Islet precursor cell (in vitro differentiated cells): ENCODE measurements at places on chromosomes 2 and 18.
A peak's percentile ranks its signal among the peaks of the same experiment; 100 is the strongest.

DNA sequence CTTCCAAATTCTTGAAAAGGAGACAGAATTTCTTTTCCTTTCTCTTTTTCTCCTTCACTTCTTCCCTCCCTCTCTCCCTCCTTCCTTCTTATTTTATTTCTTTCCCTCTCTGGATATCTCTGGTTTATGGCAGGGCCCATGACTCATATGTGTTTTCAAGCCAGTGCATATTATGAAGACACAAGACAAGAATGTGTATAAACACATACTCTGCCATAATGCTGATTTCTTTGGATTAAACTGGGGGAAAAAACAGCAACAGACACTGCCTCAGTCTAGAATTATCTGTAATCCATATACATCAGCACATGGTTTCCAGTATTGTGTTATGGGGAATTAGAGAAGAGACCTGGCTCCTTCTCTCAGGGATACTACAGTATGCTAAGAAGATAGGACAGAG lies 82.8 kb upstream of the CPO start:
- DNase-seq = no peak

- DNase-seq = no peak
Observed at GRCh38 chr2:48715956-48716355, 39.6 kb downstream of the LHCGR start.

- peak; percentile 73 for DNase-seq
Observed at GRCh38 chr2:113876503-113877387, 13.1 kb upstream of the ACTR3 start.

GRCh38 chr2:62736899-62737559 lies 31.5 kb downstream of the EHBP1 start:
- DNase-seq = no peak

- peak; percentile 63 for DNase-seq
Observed at GRCh38 chr2:7014174-7014640, 97.0 kb downstream of the RNF144A start.

- DNase-seq = no peak
Observed at GRCh38 chr18:23743733-23744333, 54.6 kb downstream of the LAMA3 start.

- DNase-seq = no peak
Observed at GRCh38 chr2:27640722-27641245, 11.9 kb downstream of the GPN1 start.

- no peak for DNase-seq
Observed at GRCh38 chr2:102279391-102279735, 32.0 kb upstream of the IL1RL1 start.

DNA sequence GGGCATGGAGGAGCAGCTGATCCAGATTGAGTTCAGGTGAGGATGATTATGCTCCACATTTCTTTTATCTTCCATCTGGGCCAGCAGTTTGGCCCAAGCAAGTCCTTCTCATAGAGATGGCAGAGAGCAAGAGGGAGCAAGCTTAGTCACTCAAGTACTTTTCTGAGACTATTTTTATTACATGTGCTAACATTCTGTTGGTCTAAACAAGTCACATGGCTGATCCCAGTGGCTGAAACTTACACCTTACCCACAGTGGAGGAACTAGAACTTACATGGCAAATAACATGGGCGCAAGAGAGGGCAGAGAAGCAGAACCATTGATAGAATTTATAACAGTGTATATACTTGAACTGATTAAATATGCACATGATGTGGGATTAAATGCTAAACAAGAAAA lies 105.7 kb downstream of the KYNU start:
- DNase-seq = no peak

GRCh38 chr2:46062637-46063412 lies 234.4 kb upstream of the EPAS1 start:
- peak; percentile 88 for DNase-seq

DNA sequence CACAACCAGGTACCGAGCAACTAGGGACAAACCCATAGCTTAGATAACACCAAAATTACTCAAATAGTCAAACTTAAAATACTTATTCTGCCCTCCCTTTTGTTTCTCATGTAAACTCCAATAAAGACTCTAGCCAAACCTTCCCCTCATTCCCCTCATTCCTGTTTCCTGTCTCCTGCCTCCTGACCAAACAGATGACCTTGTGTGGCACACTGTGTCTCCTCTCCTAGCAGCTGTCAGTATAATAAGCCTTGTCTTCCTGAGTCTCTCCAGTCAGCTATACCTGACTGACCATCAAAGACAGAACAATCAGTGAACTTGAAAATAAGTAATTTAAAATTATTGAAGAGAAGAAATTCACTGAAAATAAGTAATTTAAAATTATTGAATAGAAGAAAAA lies 14.3 kb downstream of the SULT1C4 start:
- DNase-seq = no peak

DNA sequence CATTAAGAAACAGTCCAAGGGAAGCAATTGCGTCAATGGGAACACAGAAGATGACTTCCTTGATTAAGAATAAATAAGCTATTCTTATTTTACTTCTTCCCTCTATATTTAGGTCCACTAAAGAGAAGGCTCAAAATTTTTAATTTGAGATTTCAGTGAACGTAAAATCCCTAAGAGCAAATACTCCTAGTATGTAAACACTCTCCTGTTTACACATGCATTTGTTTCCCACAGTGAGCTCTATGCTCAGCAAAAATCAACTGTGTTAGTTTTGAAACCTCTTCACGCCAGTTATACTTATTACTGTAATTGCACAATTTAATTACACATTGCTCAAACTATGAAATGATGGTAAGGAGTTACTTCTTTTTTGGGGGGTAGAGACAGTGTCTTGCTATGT lies 8.8 kb downstream of the SLC39A6 start:
- DNase-seq = no peak

DNA sequence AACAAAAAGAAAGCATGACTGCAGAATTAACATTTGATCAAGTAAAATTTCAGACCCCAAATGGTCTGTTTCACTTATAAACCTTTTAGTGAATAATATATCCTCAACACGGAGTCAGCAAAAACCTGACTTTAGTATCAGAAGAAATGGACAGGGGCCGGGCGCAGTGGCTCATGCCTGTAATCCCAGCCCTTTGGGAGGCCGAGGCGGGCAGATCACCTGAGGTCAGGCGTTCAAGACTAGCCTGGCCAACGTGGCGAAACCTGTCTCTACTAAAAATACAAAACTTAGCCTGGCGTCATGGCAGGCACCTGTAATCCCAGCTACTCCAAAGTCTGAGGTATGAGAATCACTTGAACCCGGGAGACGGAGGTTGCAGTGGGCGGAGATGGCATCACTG lies 3.0 kb downstream of the OR6B3 start:
- DNase-seq = no peak

DNA sequence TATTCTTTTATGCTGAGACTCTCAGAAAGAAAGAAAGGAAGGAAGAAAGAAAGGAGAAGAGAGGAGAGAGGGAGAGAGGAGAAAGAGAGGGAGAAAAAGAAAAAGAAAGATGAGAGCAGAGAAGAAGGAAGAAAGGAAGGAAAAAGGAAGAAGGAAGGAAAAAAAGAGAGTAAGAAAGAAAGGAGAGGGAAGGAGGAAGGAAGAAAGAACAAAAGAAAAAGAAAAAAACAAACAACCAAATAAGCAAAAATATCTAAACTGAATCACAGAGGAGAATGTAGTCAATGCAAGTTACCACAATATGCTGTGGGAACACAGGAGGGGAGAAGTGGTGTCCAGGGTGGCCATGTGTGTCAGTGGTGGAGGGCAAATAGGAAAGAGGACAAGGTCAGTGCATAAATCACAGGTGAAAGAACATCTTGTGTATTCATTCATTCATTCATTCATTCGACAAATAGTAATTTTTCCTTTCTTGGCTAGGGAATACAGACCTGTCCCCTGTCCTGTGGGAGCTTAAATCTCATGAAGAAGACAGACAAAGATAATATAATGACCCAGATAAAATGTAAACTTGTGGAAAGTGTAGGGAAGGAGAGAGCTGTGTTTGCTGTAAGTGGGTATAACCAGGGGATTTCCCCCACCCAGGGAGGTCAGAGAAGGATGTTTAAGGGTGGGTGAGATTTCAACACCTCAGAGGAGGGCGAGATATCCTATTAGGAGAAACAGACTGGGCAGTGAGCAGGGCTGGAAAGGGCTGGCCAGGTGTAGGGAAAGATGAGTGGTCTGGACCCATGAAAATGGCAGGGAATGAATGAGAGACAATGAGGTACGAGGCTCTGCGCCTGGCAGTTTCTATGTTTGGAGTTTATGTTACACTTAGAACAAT lies 50.7 kb downstream of the IL1R2 start:
- DNase-seq = no peak

GRCh38 chr2:99084256-99084655 lies 57.3 kb upstream of the C2orf15 start:
- DNase-seq = no peak

DNA sequence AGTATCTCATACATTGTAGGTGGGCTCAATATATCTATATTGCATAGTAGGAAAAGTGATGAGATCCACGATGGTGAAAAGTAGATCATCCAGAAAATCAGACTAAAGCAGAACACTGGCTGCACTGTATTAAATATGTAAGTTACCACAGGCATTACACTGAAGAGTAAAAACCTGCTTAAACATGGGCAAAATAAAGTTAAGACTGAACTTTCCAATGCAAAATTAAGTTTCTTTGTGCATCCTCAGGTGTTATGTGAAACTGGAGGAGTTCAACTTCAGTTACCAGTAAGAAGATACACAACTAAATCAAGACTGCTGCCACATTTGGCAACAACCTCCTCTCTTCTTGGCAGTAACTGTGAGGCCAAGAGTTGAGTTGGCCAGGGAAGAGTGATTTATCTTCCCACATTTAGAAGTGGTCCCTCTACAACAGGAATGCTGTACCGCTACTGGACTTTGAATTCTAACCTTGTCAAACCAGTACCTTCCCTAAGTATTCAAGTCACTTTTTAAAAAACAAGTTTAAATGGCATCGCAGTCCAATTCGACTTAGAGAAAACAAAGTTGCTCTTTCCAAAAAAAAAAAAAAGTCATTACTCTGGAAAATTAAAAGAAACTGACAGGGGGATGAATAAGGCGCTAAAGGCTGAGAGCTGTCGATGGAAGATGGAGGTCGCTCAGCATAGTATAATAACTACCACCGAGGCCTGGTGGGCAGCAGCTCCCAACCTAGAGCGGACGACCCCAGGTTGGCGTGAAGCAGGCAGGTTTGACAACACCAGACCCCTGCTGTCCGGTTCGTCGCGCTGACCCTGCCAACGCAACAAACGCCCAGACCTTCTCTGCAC lies 1.1 kb downstream of the MAP4K3 start:
- no peak for DNase-seq

GRCh38 chr2:161988589-161988988 lies 85.4 kb downstream of the DPP4 start:
- no peak for DNase-seq

GRCh38 chr2:109435901-109436598 lies 177.7 kb downstream of the SEPTIN10 start:
- DNase-seq = no peak

- DNase-seq = no peak
Observed at GRCh38 chr2:76825140-76825970, 696.8 kb downstream of the LRRTM4 start.

- DNase-seq = no peak
Observed at GRCh38 chr2:241762933-241763369, 13.7 kb upstream of the GAL3ST2 start.

GRCh38 chr2:54724560-54725342 lies 1.3 kb downstream of the EML6 start:
- DNase-seq = peak; percentile 69

DNA sequence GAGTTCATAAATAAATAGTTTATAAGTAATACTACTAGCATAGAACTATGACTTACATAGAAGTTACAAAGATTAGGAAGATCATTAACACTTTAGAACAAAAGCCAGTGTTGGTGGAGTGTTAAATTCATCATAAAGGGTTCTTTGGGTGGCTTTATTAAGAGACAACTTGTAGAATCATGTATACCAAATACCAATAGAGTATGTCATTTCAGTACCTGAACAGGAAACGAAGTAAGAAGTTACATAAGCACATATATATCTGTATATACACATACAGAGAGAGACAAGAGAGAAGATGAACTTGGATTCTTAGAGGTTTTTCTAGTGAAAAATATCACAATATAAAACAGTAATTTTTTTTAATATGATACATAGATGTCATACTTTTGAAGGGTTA lies 82.5 kb upstream of the OTX1 start:
- DNase-seq = no peak

DNA sequence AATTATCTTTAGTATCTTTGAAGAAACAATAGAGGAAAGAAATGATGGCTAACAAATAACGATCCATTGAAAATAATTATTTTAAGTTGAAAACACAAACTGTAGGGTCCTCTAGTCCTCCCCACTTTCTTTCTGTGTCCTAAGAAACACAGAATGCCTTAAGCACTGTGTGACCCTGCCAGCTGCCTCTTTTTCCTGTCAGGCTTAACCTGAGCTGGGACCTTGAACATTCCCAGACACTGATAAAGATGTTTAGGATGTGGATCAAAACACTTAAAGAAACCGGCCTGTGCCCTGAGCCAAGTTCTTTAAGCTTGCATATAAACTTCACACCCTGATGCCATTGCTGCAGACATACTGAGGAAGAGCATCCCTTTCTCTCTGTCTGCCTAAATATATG lies 755.4 kb upstream of the VRK2 start:
- DNase-seq = peak; percentile 49

GRCh38 chr2:112727276-112728028 lies 6.6 kb downstream of the NT5DC4 start:
- DNase-seq = no peak

GRCh38 chr2:179049546-179050311 lies at the start of gene CCDC141:
TSS of gene CCDC141 (minus strand) at chr2:179050137. CDS start at chr2:179049941, 196 bp downstream.
- no peak for DNase-seq

- DNase-seq = peak; percentile 90
Observed at GRCh38 chr2:220533485-220533884, 906.1 kb downstream of the SLC4A3 start.

DNA sequence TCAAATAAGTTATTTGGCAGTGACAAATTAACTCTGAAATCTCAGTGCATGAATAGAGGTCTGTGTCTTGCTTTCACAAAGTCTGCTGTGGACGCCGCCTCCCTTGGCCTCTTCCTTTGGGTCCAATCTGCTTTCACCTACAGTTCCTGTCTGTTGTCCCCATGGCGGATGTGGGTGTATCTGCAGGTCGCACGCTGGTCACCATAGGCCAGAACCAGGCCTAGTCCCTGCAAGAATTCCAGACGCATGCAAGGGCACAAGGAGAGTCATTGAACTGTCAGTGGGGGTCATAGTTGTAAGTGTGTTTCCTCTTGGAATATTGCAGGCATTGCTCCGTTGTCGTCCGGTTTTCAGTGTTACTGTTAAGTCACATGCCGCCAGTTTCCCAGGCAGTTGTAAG lies 7.4 kb downstream of the SOCS6 start:
- DNase-seq = peak; percentile 71

- DNase-seq = peak; percentile 82
Observed at GRCh38 chr2:42973726-42974125, 181.3 kb upstream of the HAAO start.

DNA sequence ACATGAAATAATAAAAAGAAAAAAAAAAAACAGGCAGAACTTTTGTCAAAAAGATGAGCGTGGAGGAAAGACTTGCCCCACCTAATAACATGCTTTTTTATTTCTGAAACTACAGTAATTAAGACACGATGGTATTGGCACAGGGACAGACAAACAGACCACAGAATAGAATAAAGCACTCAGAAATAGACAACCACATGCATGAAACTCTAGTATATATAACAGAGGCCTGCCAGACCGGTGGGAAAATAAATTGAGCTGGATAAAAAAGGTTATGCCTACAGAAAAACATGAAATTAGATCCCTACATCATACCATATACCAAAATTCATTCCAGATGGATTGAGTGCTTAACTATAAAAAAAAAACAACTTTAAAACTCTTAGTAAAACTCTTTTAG lies 163.1 kb downstream of the NRP2 start:
- DNase-seq = no peak

- DNase-seq = no peak
Observed at GRCh38 chr2:55073000-55073983, 23.0 kb upstream of the RTN4 start.

GRCh38 chr18:2602844-2603243 lies 31.5 kb downstream of the NDC80 start:
- no peak for DNase-seq
